Mesenteric fat pad (tissue), 1 donor: ENCODE measurements at places on chromosomes 5 and 9. TPM values are rescaled to one million over a fixed set of nuclear protein-coding genes. Genes with fewer than 3 reads are reported as not detected.
A peak's percentile ranks its signal among the peaks of the same experiment; 100 is the strongest.

- DNase-seq = no peak
Measured at GRCh38 chr5:37580106-37580505, 201.0 kb downstream of the WDR70 start.

DNA sequence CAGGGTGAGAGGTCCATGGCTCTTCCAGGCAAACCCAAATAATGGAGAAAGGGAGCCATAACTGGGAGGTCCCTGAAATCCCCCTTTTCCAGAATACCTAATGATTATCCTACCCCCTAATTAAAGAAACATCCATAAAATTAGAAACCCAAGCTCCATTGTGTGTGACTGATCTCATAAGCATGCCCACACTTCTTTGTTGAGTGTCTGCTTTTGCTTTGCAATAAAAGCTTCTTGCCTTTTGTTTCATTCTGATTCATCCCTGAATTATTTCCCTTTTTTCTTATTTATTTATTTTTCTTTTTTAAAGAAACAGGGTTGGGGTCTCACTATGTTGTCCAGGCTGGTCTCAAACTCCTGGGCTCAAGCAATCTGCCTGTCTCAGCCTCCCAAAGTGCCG, 33.1 kb downstream of the BTF3 start:
- DNase-seq = no peak

DNA sequence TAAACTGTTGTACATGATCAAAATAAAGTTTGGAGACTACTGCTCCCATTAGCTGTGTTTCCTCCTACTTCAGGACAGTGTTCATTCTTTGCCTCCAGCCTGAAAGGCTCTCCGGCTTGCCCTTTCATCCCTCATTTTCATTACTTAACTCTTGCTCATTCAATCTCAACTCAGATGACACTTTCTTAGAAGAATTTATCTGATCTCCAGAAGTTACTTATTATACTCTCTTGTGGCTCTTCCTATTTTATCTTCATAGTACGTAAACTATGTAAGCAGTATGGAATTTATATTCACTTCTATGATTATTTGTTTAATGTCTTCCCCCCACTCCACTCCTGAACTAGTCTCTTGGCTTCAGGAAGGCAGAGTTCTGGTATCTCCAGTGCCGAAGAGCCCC, 1737.9 kb upstream of the C9orf72 start:
- no peak for DNase-seq

DNA sequence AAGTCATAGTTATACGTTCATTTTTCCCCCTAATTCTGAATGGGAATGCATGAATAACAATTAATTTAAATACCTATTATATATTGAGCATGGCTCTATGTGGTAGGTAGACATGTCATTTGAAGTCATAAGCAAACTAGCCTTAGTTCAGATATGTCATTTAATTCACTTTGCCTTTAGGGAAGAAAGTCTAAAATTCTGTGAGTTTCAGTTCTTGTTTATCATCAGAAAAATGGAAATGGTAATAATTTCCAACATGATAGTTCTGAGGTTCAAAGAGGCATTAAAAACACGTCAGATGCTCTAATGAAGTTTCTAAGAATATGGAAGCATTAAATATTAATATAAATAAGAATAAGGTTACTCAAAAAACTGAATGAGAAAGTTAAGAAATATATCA, 13.1 kb upstream of the ANXA1 start:
- no peak for DNase-seq

DNA sequence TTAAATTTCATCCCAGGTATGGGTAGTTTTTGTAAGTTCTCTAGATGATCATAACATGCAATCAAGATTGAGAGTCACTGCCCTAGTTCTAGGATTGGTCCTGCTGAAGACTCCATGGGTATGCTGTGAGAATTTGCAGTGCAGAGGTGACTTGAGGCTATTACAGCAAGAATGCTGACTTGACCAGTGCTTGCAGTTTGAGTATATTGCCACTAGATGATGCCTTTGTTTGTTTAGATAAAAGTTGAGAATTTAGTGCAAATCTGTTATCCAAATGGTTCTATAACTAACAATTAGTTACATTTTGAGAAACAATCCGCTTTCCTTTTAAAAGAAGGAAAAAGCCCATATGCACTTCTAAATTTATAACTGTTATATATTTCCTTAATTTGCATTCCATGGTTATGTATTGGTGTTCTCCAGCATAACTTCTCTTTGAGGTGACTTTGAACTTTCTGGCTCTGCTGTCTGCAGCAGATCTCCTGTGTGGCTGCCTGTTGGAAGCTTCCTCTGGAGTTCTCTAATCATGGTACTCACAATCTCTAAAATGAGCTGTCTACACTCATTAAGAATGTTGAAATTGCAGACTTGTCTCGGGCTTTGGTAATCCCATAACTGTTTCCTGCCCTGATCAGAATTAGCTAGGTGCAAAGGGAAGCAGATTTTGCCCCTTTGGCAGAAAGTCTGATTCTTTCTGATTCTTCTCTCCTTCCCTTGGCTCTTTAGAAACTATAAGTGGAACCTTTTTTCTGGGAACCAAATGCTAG, 24.9 kb downstream of the MELK start:
- DNase-seq = no peak

GRCh38 chr5:127343866-127344265, 53.3 kb downstream of the MEGF10 start:
- DNase-seq = no peak

DNA sequence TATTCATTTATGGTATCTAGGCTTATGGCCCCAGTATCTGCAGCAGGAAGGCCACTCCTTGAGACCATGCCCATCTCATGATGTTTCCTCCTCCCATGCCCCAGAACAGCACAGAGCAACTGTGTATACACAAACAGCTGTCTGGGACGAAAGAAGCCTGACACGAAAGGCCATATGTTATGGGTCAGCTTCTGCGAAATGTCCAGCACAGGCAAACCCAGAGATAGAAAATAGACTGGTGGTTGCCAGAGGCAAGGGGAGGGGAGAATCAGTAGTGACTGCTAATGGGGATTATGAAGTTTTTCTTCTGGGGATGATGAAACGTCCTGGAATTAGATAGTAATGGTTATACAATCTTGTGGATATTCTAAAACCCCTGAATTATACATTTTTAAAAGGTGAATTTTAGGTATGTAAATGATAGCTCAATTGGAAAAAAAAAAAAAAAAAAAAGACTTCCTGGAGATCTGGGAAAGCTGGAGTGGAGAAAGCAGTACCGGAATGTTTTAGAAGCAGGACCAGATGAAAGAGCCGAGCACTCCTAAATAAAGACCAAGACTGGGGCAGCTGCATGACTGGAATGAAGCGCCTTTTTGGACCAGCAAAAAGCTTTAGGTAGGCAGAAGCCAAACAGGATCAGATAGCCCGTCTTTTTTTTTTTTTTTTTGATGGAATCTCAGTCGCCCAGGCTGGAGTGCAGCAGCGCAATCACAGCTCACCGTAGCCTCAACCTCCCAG, 29.2 kb downstream of the PCDHGC5 start:
- no peak for DNase-seq

GRCh38 chr5:8601831-8602354, 732.9 kb downstream of the MTRR start:
- DNase-seq = no peak

- no peak for DNase-seq
Measured at GRCh38 chr5:35820735-35821134, 36.0 kb upstream of the IL7R start.

DNA sequence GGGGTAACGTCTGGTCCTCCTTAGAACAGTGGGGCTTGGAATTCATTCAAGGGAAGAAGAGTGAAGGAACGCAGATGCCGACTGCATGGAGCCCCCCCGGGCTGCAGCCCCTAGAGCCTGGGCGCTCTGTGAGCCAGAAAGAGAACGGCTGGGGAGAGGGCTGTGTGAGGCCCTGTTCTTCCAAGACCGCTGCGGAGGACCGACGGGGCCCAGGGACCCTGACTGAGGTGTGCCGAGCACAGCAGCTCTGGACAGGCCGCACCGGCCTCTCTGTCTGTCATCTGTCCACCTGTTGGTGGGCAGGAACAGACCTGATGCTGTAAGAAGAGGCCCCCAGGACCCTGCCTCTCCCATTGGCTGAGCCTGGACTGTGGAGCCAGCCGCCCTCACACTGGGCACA, 7.7 kb upstream of the NOTCH1 start:
- no peak for DNase-seq

GRCh38 chr9:126151031-126151685, 175.5 kb upstream of the MVB12B start:
- DNase-seq = peak; percentile 60

DNA sequence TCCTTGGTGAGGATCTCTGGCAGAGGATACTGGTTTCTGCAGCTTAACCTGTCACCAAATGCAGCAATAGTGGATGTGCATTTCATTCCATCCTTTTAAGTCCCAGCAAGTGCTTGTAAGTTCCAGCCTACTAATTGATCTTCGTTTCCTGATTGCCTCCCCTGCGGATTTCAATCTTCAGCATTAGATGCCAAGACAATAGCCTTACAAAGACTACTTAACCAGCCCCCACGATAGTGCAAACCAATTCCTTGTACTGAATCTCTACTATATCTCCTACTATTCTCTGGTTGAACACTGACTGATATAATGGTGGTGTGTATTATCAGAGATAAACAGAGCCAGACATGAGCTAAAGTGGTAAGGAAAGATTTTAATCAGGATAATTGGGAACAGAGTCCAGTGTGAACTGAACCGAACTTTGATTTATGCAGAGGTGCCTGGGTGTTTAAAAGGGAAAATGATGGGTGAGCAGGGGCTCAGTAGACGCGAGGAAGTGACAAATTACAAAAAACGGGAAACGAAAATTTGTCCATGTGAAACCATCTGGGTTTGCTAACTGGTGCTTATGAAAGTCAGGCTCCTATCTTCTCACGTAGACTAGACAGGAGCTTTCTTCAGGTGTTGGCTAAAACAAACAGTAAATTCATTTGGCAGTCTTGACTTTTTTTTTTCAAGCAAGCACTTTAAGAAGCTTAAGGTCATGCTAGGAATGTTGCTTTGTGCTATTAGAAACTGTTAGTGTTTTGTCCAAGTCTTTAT, 106.9 kb upstream of the ST8SIA4 start:
- DNase-seq = no peak

GRCh38 chr5:74616236-74617146, 24.0 kb downstream of the ENC1 start:
- no peak for DNase-seq

DNA sequence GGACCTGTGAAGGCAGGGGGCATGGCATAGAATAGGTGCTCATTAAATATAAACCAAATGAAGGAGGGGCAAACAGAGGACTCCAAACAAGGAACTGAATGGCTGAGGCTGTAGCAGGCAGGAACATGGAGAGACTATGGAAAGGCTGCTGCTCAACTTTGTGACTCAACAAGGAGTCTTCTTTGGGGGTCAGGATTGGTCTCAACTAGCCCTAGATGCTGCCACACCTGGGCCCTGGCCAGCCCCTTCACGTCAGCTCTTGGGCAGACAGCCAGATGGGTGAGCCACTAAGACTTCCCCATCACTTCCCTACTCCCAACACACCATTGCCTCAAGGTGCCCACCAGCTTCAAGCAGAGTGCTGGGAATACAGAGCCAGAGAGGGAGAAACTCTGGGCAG, 11.0 kb downstream of the RPP25L start:
- DNase-seq = no peak

DNA sequence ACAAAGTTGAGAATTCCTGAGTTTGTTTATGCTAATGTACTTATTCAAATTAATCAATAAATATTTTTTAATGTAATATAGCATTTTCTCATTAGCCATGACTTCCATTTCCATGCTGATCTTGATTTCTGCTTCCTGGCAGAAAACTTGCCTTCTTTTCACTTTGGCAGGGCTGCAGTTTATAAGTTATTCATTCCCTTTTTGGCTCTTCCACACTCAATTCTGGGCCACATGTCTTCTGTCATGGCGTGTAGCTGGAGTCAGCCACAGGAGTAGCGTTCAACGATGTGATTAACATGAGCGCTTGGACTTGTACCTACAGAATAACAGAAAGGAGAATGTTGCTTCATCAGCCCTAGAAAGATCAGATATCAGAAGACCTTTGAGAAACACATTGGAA, 172.9 kb downstream of the CFAP90 start:
- DNase-seq = no peak

DNA sequence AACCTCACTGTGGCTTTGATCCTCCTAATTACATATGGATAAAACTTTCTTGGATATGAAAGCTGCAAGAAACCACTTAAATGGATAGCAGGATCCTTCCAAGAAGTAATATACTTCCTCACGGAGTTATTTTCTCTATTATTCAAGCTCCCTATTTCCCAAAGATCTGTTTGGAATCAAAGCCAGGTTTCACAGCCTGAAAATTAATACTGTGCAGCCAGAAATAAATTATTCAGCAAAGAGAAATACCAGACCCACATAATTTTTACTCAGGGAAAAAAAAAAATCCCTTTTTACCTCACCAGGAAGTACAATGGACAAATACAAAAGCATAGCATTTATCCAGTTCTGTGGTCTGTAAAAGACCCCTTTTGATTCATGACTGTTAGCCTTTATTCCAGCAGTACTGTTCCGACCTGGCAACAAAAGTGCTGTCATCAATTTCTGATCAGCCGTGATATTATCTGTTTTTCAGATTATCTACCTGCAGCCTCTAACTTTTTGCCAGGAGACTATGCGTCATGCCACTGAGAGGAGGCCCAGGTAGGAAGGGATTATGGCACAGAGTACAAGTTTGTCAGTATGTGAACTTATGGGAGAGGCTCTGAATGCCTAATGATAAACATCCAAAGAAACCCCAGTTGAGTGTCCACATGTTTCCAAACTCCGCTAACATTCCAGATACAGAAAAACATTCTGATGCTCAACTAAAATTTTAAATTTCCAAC, 57.0 kb downstream of the FBN2 start:
- no peak for DNase-seq

GRCh38 chr9:138011951-138012500, 134.4 kb downstream of the CACNA1B start:
- no peak for DNase-seq

DNA sequence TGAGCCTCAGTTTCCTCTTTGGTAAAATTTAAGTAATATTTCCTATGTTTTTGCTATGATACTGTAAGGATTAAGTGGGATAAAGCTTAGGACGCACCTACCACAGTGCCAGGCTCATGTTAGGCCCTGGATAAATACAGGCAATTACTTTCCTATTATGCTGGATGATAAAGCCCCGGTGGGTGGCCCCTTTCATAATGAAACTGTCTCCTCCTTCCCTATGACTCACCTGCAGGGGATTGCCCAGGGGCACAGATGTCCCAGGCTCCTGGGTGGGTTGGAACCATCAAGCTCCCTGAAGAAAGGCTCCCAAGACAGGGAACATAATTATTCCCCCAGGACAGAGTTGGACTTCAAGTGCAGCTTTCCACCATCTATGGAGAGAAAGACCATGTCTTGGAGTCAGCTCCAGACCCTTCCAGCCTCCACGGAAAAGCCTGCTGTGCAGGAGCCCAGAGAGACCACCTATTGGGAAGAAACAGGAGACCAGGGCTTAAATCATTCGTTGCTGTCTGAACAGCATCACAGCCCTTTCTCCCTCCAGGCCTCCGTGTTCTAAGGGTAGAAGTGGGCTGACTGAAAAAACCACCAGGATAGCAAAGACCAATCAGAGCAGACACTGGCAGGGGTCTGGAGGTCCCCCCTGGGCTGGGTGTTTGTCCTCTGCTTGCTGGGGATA, 43.2 kb upstream of the FOXE1 start:
- no peak for DNase-seq

- DNase-seq = no peak
Measured at GRCh38 chr9:71097671-71098070, 23.8 kb downstream of the TRPM3 start.

SLC6A19 gene
- 0.32 TPM for total RNA-seq

DEPDC1B gene
- total RNA-seq = 0.35 TPM

RGMB gene
- 11.3 TPM for total RNA-seq

PDCD1LG2 gene
- total RNA-seq = 3.6 TPM

ARID3C gene
- total RNA-seq = not detected

FOXD4L6 gene
- not detected for total RNA-seq

CBY3 gene
- not detected for total RNA-seq

CREBRF gene
- total RNA-seq = 18.4 TPM

NR5A1 gene
- not detected for total RNA-seq
